ENCODE measurements at places on chromosomes 5 and 9.
A peak's percentile ranks its signal among the peaks of the same experiment; 100 is the strongest.

DNA sequence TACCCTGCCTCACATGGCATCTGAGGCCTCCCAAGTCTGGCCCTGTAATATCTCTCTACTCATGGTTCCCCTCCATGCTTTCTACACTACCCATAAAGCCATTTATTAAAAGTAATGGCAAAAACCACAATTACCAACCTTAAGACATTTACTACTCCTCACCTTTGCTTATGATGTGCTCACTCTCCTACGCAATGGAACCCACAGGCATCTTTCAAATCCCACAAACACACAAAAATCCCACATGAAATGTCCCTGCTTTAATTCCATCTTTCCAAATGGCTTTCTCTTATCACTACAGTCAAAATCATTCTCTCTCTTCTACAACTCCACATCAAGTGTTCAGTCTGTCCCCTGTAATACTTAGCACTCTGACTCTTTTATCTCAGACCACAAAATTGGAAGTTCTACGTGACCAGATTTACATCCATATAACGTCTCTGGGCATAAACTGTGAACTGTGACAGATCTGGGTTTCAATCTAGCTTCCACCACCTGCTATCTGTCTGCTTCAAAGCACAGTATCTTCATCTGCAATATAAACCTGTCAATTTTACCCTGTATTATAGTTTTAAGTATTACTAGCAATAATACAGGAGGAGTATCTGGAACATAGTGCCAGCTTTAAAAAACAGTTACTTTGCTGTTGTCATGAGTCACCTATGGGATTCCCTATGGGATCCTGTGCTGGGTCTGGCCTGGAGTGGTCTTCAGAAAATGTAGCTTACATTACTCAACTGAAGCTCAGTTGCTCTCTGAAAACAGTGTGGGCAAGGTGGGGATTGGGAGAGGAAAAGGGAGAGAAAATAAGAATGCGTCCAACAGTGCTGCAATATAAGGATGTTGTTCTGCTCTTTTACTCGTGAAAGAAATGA, 137.1 kb upstream of the TRIM32 start:
- DNase-seq, result no peak

DNA sequence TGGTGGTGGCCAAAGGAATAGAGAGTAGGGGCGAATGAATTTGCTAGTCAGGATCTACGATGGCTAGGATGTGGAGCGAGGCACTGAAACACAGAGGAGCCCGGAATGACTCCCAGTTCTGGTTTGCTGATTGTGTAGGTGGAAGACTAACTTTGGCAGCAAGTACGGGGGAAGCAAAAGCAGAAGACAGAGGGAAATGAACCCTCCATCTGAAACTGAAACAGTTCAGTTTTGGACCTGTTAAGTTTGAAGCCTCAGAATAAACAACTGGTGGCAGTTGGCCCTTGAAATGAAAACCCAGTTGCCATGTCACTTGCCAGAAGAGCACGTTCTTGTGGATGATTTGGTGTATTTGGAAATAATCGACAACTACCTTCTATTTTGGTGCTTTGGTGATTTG, 15.4 kb upstream of the SMIM15 start:
- no peak for DNase-seq

GRCh38 chr5:94288937-94289336, 329.5 kb downstream of the KIAA0825 start:
- no peak for DNase-seq

- DNase-seq, result no peak
Observed at GRCh38 chr9:83649515-83649914, 26.6 kb downstream of the IDNK start.

DNA sequence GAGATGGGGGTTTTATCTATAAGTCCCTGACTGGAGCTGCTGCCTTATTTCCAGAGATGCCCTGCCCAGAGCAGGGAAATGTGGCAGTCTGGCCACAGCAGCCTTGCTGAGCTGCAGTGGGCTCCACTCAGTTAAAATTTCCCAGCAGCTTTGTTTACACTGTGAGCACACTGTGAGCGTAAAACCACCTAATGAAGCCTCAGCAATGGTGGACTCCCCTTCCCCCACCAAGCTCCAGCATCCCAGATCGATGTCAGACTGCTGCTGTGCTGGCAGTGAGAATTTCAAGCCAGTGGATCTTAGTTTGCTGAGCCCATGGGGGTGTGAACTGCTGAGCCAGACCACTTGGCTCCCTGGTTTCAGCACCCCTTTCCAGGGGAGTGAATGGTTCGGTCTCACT, 208.7 kb upstream of the RAI14 start:
- no peak for DNase-seq

DNA sequence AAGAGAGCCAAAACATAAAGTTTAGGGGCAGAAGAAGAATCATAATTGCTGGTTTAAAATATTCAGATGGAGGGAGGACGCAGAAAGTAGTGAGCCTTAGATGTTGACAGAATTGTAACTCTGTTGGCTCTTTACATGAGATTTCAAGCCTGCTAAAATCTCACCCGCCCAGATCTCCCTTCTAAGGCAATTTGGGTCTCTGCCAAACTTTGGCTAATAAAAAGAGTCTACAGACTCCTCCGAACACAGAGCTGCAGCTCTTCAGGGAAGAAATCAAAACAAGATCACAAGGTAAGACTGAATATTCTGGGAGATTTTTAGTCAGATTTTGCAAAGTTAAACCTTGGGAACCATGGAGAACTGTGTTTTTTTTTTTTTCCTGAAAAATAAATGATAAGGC, at the start of gene IL33:
Gene IL33, plus strand, starts transcription at position 246 of the 400 bp plus-strand sequence. CDS start 25,888 bp downstream, outside the sequence.
- no peak for DNase-seq

- DNase-seq, result no peak
Observed at GRCh38 chr5:76958991-76959767, 6.3 kb downstream of the CRHBP start.

DNA sequence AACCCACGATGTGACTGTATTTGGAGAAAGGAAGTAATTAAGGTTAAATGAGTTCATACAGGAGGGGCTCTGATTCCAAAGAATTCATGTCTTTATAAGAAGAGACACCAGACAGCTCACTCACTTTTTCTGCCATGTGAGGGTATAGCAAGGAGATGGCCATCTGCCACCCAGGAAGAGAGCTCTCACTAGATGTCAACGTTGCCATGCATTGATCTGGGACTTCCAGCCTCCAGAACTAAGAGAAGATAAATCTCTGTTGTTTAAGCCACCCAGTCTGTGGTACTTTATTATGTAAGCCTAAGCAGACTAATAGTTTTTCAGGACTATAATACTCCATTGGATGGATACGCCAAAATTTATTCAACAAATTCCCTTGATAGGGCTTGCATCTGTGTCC, 89.8 kb upstream of the RAD23B start:
- DNase-seq, result no peak

DNA sequence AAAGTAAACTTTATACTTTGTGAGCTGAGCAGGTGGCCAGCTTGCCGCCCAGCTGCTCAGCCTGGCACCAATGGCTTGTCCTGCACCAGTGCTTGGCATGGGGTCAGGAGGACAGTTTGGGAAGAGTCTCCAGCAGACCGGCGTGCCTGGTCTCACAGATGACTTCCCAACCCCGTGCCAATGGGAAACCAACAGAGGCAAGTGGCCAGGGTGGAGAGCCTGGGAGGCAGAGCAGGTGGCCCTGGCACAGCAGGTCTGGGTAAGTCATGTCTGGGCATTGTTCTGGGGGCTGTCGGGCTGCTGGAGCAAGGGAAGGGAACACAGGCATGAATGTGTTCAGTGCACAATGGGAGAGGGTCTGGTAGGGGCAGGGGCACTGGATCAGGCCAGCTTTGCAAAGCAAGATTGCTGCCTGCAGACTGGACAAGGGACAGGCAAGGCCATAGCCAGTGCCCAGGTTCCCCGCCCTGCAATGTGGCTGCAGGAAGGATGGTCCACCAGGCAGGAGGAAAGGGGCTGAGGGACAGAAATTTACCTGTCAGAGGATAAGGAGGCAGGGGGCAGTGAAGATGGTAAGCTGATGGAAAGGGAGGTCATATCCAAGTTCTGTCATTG, 76.2 kb upstream of the ALDH1B1 start:
- peak; percentile 86 for DNase-seq

- DNase-seq, result no peak
Observed at GRCh38 chr5:163631856-163632255, 126.4 kb downstream of the MAT2B start.

DNA sequence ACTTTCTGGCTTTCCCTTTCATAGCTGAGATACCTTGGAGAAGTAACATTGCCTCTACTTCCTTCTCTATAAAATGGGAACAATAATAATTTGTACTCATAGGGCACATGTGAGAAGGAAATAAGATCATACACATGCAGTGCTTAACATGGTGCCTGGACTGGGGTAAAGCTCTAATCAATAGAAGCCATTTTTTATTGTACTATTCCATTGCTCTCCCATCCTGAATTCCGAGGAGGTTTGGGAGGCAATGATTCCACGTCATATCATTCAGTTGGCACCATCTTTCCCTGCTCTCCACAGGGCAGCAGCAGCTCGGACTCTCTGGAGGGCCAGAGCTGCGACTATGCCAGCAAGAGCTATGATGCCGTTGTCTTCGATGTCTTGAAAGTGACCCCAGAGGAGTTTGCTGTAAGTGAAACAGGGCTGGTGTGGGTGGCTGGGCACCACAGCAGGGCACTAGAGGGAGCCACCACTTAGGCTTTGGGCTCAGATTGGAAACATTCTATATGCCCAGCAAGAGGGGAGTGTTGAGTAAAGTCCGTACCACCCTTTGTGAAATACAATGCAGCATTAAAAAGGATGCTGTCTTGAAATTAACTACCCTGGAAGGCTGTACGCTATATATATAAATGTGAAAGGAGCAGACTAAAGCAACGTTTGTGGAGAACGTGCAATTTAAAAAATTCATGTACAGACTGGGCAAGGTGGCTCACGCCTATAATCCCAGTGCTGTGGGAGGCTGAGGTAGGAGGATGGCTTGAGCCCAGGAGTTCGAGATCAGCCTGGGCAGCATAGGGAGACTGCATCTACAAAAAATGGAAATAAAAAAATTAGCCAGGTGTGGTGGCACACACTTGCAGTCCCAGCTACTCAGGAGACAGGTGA, 51.2 kb downstream of the RALGPS1 start:
- no peak for DNase-seq

DNA sequence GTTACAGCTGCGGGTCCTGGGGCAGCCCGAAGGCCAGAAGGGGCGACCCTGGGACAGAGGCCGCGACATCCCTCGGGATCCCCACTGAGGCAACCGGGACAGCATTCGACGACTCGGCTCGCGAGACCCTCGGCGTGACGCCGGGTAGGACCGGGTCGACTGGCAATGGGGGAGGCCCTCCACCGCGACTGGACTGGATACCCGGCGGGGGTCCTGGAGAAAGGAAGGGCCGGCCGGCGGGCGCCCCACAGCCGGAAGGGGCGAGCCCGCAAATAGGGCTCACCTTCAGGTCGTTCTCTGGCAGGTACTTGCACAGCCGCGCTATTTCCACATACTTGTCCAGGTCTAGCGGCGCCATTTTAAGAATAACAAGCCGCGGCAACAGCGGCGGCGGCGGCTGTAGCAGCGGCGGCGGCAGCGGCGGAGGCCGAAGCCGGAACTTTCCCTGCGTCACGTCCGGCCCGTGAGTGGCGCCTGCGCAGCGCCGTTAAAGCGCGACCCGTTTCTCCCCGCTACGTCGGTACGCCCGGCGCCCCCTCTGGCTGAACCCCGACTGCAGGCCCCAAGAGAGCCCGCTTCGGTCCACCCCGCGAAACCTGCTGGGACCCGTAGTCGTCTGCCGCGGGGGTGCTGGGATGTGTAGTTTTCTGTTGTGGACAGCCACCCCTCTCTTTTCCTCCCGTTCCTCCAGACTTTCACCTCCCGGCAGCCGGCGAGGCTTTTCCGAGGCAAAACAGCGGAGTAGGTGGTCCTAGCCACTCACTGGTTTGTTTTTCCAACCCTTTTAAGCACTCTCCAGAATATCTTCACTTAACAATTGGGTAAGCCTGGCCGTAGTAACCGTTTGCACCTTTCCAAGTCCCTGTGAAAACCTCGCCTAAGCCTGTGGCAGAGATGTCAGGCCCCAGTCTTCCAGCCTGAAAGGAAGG, at the start of gene PPP6C:
Gene PPP6C, minus strand, starts transcription at position 443 of the 929 bp plus-strand sequence. Its CDS starts 85 bp downstream, at position 358.
- peak; percentile 92 for DNase-seq

GRCh38 chr5:120007598-120007997, 378.2 kb downstream of the FAM170A start:
- no peak for DNase-seq

DNA sequence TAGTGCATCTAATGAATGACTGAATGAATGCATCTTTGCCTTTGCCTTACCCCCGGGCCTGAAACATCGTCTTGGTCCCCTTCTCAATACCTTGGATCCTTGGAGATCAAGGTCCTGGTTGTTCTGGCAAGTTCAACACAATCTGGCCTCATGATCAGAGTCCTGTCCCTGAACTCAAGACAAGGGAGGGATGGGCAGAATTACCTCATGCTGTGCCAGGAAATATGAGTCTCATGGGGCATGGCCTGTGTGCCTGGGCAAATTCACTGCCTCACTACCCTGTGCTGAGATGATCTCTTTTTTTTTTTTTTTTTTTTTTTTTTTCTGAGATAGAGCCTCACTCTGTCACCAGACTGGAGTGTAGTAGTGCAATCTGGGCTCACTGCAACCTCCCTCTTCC, 630 bp upstream of the BTNL3 start:
- DNase-seq, result no peak

- no peak for DNase-seq
Observed at GRCh38 chr5:157196045-157196444, 15.4 kb downstream of the ITK start.

DNA sequence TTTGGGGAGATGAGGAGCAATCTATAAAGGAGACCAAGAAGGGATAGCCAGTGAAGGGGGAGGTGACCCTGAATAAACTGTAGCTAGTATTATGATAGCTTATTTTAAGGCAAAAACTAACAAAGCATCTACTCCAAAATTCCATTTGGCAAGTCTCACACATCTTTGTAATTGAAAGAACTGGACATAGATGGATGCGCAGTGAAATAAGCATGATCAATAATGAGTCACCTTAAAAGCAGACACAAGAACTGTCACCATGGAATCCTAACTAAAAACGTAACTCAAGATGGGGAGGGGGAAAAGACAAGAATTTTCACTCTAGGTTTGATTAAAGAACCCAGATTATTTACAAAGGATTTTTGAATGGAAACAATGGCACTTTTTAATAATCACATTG, 164.5 kb downstream of the MED27 start:
- DNase-seq, result no peak

DNA sequence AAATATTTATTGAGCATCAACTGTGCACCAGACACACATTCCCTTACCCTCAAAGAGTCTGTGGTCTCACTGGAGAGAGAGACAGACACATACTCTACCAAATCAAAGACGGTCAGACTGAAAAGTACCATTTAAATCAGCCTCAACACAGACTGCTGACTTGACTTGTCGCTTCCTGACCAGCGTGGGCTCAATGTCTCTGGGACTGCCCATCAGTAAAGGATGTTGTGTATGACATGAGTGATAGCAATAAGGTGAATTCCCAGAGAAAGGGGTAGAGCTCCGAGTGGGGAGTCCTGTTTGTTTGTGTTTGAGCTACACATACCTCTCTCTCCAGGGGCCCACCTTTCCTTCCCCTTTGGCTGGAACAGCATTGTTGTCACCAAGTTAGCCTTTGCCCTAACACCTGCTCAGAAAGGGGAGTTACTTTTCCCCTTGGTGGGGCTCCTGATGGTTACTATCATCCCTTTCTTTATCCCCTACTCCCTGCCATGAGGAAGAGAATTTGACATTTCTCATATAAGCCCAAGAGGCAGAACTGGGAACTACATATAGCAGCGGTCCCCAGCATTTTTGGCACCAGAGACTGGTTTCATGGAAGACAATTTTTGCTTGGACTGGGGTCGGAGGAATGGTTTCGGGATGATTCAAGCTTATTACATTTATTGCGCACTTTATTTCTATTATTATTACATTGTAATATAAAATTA, 33.9 kb downstream of the NR4A3 start:
- no peak for DNase-seq

Data from vagina (tissue), 2 donors.